ENCODE measurements at places on chromosomes 5 and 9.

- no peak for DNase-seq
Observed at GRCh38 chr5:56501781-56502557, 268.8 kb upstream of the ANKRD55 start.

DNA sequence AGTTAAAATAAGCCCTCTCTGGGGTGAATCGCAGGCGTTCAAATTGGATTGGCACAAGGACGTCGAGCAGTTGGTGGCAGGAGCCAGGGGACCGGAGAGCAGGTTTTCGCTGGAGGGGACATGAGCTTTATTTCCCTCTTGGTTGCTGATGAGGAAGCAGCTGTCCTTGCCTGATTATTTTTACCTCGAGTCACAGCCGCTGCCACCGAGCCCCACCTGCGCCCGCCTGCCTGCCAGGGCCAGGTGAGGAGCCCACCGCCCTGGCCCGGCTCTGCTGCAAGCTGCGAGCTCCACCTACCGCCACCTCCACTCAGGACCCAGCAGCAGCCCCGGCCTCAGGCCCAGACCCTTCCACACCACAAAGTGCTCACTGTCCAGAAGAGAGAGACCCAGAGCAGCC lies 9.0 kb upstream of the ADGRD2 start:
- no peak for DNase-seq

DNA sequence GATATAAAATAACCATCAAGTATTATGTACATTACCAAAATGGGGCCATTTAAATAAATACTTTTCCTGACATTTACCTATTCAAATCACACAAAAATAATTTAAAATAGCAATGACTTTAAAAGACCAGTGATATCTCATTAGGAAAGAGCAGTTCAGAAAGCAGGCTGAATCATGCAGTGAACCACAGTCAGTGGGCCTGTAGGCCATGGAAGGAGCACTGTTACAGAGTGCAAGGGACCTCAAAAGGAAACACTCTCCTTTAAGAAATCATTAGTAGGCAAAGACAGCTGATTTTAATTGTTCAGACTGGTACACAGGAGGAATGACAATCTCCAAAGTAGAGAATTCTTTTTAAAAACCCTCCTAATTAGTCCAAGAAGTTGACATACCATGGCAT lies 283.5 kb upstream of the EFNA5 start:
- DNase-seq = no peak

GRCh38 chr9:19998153-19998552 lies 209.3 kb upstream of the SLC24A2 start:
- no peak for DNase-seq

DNA sequence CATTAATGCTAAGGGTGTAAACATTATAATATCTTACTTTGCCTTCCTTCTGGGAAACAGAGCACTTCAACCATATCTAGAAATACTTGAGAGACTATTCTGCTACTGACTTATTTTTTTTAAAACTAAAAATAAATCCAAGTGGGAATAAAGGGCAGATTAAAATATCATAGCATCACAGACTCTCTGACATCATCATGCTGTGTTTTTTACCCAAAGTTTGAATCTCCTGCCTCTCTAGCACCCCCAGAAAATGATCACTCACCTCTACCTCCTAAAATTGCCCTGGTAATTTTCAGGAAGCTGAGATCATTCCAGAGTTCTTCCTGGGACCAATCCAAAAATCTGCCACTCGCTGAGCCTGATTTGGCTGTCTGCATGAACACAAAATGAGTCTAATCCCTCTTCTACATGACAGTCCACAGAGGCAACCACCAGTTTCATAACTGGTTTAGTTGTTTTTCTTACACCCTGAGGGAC lies 813.8 kb upstream of the DMAC1 start:
- no peak for DNase-seq

DNA sequence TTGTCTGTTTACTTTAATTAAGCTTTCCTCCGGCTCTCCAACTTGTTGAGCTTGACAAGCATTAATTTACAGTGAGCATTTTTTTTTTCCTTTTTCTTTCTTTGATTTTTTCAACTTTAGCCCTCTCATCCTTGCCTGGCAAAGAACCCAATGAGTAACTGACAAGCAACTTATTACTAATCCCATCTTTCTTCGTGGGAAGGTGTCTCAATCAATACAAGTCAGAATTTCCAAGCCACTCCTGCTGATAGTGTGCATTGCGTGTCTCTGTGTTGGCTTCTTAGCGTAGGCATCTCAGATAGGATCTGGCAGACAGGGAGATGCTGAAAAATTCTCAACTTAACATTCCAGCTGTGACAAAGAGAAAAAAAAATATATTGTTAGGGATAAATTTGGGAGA lies 527.7 kb upstream of the WWC1 start:
- no peak for DNase-seq

GRCh38 chr5:174397206-174397605 lies 327.2 kb upstream of the MSX2 start:
- no peak for DNase-seq

DNA sequence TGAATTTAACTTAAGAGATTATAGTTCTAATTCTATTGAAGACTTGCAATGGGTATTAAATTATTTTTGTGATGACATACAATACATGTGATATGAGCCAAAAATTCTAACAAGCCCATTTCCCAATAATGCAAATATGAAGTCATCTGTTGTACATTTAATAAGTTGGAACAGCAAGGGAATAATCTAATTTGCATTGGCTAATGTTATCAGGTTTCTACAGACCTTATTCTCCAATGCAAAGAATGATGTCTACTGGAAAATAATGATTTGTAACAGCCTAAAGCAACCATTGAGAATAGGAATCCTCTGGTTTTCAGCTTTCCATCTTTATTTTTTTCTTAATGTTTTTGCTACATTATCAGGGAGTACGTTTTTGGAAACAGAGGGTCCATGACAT lies 89.1 kb upstream of the MINAR2 start:
- DNase-seq = no peak

- DNase-seq = no peak
Observed at GRCh38 chr5:155082401-155082800, 68.8 kb downstream of the KIF4B start.

DNA sequence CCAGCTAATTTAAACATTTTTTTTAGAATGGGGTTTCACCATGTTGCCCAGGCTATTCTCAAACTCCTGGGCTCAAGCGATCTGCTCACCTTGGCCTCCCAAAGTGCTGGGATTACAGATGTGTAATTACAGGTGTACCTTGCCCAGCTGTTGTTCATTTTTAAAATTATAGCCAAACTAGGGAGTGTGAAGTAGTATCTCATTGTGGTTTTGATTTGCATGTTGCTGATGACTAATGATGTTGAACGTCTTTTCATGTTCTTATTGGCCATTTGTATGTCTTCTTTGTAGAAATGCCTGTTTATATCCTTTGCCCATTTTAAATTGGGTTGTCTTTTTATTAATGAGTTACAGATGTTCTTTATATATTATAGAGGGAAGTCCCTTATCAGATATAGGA lies 31.5 kb downstream of the EHMT1 start:
- DNase-seq = no peak

- DNase-seq = no peak
Observed at GRCh38 chr5:19240170-19240569, 747.8 kb downstream of the CDH18 start.

- DNase-seq = no peak
Observed at GRCh38 chr9:132182314-132183091, 20.6 kb downstream of the NTNG2 start.

DNA sequence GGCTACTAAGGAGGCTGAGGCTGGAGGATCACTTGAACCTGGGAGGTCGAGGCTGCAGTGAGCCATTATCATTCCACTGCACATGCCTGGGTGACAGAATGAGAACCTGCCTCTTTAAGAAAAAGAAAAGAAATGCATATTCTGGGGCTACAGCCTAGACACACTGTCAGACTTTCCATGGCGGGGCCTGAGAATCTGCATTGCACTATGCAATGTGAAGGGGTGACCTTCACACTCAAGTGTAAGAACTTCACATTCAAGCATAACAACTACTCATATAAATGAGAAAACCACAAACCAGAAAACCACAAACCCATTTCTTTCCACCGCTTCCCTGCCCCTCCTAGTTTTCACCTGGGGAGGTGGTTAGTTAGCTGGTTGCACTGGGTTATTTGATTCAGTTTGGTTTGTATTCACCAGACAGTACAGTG lies 18.0 kb upstream of the FBP2 start:
- DNase-seq = no peak
